ENCODE measurements at places on chromosomes 16 and 17.

DNA sequence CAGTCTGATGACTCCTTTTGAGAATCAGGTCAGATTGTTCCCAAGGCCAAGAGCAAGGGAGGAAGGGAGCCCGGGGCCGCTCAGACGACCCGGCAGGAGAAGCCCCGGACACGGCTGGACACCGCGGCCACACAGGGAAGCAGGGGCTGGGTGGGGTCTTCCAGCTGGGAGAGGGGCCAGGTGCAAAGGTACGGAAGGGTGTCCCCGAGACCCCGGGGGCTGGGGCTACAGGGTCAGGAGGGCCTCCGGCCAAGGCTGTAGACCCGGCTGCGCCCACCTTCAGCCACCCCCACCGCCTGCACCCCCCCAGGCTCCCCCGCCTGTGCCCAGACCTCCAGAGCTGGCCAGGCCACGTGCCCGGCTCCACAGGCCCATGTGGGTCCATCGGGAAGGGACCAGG is 21.9 kb upstream of the C1QTNF8 start:
- DNase-seq = no peak

DNA sequence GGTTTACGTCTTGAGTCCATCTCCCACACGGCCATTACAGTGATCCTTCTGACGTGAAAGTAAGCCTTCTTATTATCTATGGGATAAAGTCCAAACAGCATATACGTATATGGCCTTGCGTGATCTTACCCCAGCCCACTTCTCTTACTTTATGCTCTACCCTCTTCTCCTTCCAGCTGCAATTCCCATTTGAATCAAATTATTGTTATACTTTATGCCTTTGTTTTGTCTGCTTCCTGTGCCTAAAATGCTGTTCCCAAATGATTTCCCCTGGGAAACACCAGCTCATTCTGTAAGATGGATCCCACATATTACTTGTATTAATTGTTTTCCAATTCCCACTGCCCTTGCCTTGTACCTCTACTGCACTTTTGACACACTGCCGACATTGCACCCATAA is 11.2 kb downstream of the UQCRC2 start:
- no peak for DNase-seq

GRCh38 chr16:58128711-58129096 is 477 bp downstream of the CFAP20 start:
- no peak for DNase-seq

- no peak for DNase-seq
These were observed 34.7 kb downstream of the ARSG start for GRCh38 chr17:68325961-68326360.

DNA sequence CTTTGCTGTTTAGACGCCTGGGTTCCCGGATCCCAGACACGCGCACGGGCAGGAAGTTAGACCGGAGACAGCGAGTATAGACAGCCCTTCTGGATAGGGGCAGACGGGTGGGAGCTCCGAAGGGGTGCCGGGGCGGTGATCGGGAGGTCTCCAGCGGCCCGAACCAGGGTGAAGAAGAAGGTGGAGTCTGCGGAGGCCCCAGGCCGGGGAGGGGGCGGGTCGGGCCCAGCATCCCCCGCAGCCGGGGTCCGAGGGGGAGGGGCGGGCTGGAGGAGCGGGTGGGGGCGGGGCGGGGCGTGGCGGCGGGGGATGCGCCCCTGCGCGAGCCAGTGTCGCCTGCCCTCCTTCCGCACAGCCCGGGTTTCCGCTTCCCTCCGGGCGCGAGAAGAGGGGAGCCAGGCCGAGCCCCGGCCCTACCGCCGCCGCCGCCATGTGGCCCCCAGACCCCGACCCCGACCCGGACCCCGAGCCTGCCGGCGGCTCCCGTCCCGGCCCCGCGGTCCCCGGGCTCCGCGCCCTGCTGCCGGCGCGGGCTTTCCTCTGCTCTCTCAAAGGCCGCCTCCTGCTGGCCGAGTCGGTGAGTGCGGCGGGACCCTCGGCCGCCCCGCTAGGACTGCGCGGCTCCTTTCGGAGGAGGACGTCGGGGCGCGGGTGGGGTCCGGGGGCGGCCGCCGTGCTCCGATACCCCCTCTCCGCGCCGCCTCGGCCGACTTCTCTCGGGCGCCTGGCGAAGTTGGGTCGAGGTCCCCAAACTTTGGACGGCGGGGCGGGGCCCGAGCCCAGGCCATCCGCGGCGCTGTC is at the start of gene CMTM3:
Gene CMTM3 (plus strand): TSS at position 329 of the 801 bp plus-strand sequence. CDS start 102 bp downstream, at position 431.
- DNase-seq = peak; percentile 77

DNA sequence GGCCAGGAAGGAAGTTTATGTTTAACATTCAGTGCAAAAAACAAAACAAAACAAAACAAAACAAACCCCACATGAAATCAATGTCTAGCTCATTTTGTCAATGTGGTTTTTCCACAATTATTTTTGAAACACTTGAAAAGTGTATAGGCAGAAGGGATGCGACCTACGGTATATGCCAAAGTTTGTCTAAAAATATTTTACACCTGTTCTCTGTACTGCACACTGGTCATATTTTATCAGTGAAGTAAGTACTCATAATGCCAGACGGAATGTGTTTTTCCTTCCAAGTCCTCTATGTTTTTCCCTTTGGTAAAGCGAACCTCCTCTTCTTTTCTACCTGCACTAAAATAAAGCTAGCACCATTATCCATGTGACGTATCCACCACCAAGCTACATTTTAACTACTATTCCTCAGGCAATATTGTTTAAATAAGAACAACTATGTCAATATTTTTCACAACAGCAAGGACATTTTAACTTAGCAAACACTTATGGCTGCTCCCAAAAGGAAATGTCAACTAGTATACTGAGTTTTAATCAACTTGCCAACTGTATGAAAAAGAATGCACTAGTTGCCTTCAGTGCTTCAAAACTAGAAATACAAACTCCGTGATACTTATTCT is 10.3 kb downstream of the TOB1 start:
- DNase-seq = no peak

DNA sequence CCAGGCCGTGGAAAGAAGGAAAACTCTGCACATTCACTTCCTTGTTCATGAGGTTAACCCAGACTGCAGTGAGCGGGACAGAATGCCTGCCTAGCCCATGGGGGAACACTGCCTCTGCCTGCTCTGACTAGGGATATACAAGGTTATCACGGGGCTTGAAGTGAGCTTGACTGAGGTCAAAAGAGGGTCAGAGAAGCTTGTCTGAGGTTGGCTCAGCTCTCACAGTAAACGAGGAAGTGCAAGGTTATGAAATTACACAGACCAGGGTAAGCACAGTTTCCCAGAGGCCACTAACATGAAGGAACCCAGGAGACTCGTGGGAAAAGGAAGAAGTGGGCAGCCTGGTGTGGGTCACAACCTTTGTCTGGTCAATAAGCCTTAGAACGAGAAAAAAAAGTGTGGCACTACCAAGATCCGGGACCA is 28.7 kb downstream of the HIC1 start:
- peak; percentile 63 for DNase-seq

DNA sequence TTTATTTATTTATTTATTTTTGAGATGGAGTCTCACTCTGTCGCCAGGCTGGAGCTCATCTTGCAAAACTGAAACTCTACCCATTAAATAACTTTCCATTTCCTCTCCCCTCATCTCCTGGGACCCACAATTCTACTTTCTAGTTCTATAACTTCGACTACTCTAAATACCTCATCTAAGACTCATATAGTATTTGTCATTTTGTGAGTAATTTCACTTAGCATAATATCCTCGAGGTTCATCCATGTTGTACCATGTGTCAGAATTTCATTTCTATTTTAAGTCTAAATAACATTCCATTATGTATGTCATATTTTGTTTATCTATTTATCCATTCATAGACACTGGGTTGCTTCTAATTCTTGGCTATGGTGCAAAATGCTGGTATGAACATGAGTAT is 5.1 kb upstream of the NT5M start:
- DNase-seq = no peak

DNA sequence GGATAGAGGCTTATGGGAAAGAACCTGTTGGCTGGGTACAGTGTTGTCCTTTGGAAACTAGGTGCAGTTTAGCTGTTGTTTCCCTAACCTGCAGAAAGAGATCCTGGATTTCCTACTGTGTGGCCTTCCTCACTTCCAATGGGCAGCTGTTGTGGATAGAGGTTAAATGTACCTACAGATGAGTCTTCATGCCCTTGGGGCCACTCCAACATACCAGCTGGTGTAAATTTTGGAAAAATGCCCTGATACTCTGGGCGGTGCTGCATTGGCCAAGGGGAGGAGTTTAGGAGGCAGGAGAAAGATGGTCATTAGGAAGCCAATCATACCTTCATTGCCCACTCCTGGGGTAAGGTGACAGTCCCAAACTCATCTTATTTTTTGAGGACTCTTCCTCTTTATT is 70.2 kb downstream of the SNX11 start:
- DNase-seq = no peak

- DNase-seq = no peak
These were observed 2.1 kb downstream of the ZNF764 start for GRCh38 chr16:30556125-30556473.

GRCh38 chr17:1366234-1366633 is 33.8 kb downstream of the YWHAE start:
- DNase-seq = no peak

DNA sequence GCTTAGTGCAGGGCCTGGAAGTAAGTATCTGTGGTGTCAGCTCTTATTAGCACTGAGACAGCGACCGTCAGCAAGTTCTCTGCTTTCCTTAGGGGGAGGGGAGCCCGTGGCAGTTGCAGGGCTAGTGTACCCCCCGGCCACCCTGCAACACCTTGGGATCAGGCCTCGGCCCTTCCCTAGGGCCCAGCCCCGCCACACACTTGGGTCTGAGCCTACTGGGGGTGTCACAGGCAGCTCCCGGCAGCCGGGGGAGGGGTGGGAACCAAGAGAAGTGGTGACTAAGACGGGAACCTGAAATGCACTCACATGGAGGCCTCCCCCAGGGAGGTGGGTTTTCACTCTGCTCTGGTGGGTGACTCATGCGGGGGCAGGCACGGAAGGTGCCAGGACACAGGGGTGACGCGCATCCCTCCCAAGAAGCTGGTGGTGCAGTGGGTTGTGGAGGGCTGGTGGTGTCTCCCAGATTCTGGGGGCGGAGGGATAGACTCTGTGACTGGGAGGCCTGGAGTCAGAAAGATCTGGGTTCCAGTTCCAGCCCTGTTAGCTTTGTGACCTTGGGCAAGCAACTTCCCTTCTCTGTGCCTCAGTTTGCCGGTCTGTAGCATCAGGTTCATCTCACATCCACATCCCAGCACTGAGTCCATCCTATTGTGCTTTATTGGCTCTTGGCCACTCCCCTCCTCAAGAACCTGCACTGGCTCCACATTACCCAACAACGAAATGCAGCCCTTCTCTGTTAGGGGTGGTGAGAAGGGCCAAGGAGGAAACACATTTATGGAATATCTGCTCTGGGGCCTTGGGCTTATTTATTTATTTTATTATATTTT is 44.5 kb downstream of the LAT start:
- peak; percentile 45 for DNase-seq
